ENCODE measurements at places on chromosomes 12 and 14.

GRCh38 chr14:103232031-103232808 is 101.8 kb upstream of the EIF5 start:
- DNase-seq, result no peak

GRCh38 chr12:106669216-106669615 is 86.4 kb downstream of the RFX4 start:
- DNase-seq, result no peak

- DNase-seq, result no peak
Measured at GRCh38 chr12:130137040-130138018, 24.9 kb upstream of the FZD10 start.

- DNase-seq, result no peak
Measured at GRCh38 chr12:116353958-116354357, 76.5 kb upstream of the MED13L start.

GRCh38 chr14:81235096-81235495 is 14.3 kb upstream of the GTF2A1 start:
- DNase-seq, result no peak

DNA sequence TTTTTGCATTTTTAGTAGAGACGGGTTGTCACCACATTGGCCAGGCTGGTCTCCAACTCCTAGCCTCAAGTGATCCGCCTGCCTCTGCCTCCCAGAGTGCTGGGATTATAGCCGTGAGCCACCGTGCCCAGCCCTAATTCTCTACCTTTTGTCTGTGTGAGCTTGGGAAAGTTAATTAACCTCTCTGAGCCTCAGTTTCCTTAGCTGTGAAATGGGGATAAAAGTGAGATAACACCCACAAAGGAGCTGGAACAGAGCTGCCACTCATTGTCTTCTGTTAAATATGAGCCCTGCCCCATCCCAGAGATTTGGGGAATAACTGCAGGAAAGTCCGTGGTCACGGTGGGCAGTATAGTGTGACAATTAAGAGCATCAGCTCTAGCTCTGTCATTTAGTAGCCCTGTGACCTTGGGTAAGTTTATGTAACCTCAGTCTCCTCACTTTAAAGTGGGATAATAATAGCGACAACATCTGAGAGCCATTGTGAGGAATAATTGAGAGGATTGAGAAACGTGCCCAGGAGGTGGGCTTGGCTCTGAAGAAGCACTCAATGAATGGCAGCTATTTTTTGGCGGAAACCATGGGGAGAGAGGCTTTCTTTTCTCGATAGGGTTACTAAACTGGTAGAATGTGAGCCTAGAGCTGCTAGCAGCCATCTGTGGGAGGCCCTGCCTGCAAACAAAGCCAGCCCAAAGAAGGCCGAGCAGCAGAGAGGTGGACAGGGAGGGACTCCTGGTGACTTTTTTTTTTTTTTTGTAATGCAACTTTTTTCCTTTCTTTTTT is 60.8 kb upstream of the MED13L start:
- no peak for DNase-seq

DNA sequence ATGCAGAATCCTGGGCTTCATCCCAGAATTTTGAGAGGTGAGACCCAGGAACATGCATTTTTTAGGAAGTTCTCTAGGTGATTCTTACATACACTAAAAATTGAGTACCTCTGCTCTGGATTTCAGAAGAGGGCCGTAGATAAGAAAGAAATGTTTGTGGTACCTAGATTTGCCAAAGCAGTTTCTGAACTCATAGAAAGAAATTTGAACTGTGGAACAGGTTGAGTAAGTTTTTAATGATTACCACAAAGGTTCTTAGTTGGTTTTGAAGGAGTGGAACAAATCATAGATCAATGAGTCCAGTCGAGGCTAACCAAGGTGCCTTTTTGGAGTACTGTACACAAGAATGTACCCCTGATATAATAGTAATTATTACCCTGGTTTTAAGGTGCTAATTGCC is 24.9 kb downstream of the TTLL5 start:
- no peak for DNase-seq
